Amniotic stem cell (primary cell): ENCODE measurements at places on chromosomes 2 and 18.

GRCh38 chr2:15801904-15802303, 138.4 kb upstream of the MYCN start:
- DNase-seq, result no peak

GRCh38 chr2:219989744-219990143, 362.3 kb downstream of the SLC4A3 start:
- no peak for DNase-seq

- DNase-seq, result no peak
Measured at GRCh38 chr2:223084873-223085272, 32.9 kb downstream of the KCNE4 start.

DNA sequence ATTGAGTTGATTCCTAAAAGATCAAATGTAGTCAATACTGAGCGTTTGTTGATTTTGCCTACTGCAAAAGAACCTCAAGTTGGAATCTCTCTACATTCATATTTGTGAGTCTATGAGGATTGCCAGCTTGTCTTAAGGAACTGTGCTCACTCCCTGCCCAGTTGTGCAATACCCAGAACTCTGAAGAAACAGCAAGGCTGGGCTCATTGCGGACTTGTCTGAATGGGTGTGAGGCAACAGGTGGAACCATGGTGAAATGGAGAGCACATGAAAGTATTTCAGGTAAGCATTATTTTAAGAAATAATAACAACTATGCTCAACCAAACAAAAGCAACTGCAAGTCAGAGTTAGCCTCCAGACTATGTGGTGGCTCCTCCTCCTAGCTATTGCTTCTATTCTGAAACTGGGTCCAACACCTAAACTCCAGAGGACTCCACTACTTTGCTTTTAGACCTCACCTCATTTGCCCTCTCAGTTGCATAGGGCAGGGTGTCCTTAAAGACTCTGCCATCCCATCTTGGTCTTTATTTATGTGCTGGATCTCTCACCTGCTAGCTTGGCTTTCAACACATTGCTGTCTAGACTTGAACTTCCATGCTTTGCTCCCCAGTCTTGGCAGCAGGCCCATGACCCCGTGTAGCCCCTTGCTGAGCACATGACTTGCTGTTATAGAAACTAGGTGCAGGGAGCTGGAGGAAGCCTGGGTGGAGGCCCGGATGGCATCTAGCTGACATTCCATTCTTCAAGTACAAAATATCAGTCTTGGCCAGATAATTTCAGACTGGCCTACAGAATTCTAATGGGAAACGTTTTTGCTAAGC, 94.8 kb upstream of the ARL5A start:
- no peak for DNase-seq

- DNase-seq, result no peak
Measured at GRCh38 chr2:174603280-174603679, 5.7 kb upstream of the WIPF1 start.

DNA sequence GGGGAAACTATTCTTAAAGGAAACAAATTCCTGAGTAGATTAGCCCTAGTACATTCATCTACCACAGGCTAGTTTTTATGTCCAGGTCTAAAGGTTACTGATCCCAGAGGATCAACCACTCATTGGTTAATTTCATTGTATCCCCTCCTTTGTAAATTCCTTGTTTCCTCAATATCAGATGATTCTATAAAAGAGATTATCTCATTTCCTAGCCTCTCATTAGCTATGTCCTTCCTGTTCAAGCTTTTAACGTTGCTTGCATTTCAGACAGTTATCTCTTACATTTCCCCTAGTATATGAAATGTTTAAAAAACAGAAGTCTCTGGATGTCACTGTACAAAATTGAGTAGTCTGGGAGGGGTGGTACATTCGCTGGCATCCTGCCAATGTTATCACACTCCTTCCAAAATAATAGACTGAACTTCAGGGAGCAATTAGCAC, 24.2 kb upstream of the ARMC9 start:
- no peak for DNase-seq

- DNase-seq, result no peak
Measured at GRCh38 chr18:9380621-9381395, 46.2 kb downstream of the TWSG1 start.

GRCh38 chr18:44803019-44803650, 122.4 kb downstream of the SETBP1 start:
- no peak for DNase-seq

DNA sequence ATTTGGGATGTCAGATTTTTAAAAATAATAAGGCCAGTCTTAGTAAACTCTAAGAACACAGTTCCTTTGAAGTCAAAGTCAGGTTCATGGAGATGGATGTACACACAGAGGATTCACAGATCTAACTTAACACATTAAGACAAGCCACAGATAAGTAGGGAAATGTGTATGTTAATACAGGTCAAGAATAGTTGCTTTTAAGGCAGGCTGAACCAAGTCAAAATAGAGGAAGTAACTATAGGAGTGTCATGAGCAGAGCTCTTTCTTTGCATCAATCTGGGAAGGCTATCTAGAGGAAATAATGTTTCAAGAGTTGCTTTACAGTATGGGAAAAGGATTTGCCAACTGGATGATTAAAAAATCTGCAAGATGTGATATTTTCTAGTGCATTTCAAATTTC, 128.0 kb upstream of the FBXO11 start:
- DNase-seq, result no peak

DNA sequence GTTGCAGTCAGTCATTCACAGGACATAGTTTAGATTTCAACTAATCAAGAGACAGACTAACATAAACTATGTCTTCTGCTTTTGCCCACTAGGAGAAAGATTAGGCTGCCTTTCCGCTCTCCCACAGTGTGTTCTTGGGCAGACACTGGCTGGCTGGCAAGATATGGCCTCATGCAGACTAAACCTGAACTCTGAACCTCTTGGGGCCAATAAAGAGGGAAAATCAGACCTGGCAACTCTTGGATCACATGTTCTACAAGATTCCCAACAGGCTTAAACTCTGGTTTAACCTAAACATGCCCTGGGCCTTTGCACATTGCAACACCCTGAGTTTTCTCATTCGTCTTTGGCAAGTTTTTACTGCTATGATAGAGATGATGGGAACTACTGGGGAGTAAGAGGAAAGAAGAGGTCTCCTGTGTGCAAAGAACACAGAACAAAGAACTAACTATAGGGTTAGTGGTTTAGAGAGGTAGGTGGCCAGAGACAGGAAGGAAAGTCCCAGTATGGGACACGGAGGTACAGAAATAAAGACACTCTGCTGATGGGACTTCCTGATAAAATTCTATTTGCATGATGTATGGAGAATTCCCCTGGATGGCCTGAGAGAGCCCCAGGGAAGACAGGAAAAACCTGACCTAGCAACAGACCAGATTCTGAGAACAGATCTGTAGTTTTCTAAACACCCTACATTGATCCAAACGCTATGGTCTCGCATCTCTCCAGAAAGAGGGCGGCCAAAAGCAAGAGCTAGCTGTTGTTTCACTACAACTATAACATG, 2.0 kb upstream of the ATRAID start:
- no peak for DNase-seq

DNA sequence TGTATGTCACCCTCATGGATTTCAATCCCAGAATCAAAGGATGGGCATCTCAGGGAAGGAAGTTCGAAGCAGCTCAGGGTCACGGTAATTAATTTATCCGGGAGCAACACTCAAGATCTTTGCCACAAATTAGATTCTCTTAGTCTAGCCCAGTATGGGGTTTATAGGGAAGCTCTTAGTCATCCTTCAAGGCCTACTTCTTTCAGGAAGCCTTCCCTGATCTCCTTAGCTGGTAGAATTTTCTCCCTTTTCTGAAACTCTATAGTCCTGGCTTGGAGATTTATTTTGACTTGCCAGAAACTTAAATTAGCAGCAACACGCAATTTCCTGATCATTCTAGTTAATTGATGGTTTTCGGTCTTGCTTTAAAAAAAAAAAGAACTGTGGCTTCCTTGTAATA, 20.5 kb upstream of the GREB1 start:
- no peak for DNase-seq

DNA sequence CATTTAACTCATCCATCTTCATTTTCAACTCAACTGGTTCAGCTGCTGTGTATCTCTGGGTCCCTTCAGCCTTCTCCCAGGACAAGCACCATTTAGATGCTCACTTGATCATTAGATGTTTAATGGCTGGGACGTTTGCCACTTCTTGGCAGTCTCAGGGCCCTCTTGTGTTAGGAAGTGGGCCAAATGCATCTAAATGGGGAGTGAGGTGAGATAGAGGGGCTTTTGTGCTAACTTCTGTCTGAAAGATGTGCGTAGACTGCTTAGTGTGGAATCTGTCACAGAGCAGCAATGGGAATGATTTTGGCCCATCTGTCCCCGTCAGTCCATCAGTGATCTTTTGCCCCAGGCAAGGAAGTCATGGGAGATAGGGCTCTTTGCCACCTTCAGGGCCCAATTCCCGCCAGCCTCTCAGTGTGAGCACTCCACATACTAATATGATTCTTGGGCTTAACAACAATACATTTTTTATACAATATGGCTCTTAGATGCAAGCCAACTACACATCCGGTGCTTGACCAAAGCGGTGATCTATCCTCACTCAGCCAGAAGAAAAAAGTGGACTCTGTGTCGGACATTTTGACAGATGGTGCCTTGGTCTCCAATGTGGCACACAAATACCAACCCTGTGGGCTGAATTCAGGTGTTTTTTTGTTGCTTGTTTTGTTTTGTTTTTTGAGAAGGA, 95.7 kb upstream of the EPC2 start:
- DNase-seq, result no peak

- no peak for DNase-seq
Measured at GRCh38 chr18:58808349-58808748, 56.3 kb upstream of the ZNF532 start.

- DNase-seq, result no peak
Measured at GRCh38 chr2:147756069-147756468, 88.8 kb upstream of the ACVR2A start.

DNA sequence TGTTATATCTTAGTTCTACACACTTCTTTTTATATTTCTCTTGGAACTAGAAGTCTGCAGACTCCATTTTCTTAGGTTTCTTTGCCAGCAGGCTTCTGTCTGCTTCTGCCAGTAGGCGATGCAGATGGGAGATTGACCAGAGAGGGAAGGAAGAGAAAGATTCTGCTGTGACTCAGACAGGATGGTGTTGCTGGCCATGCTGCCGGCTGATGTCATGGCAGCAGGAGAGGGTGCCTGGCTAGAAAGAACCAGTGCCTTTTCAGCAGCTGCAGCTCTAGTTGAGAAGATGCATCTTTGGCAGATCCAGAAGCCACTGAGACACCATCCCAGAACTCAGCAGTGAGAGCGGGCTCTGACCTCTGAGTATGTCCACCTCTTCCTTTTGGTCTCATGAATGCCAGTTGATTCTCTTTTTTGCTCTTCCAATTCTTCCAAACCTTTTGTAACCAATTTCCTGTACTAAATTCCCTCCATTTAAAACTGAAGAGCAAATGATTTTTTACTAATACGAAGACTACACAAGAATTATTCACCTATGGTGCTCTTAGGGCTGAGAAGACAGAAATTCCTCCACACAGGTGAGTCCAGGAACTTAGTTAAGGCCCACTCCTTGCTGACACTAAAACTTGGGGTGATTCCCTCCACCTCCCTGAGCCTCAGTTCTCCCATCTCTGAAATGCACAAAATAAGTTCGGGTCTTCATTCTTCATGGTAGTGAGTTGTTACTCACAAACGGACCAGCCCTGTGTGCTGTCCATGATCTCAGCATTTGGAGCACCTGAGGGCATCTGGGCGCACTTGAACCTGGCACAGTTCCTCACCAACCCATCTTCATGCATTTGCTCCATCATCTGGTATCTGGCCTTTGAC, 200.7 kb downstream of the MYCN start:
- no peak for DNase-seq

GRCh38 chr2:145587922-145588321, 1068.0 kb upstream of the ZEB2 start:
- DNase-seq, result no peak

GRCh38 chr2:215454519-215455246, 18.8 kb upstream of the FN1 start:
- no peak for DNase-seq

DNA sequence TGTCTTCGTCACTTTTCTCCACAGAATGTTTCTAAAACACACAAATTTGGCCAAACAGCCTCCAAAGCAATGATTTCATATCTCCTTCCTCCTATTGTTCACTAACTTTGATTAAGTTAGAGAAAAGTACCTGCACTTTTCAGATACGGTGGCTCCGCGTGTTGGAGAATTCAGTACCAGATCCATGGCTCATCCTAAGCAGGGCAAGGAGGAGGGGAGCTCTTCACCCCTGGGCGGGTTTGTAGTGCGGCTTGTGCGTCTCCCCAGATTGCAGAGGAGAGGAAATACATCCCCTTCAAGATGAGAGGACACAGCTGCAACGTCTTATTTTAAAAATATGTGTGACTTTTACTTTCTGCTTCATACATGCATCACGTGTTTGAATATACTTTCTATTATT, 333.0 kb downstream of the AGAP1 start:
- DNase-seq, result no peak

DNA sequence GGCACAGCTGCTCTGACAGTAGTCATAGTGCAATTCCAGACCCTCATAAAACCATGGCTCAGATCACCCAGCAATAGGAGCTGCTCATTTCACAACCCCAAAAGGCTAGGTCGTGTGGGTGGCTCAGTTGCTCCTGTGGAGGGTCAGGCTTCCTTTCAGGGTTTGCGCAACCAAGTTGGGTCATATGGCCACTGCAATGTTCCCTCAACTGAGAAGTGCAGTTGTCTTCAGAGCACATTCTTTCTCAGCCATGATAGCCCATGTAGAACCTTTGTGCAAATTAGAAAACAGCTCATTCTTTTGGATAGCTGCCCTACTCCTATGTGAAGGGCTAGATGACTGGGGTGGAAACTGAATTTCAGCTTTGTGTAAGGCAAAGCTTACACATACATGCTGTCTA, 3.2 kb downstream of the SERPINB13 start:
- DNase-seq, result no peak

- peak; percentile 24 for DNase-seq
Measured at GRCh38 chr2:100242891-100243619, 79.2 kb downstream of the LONRF2 start.

- no peak for DNase-seq
Measured at GRCh38 chr18:46663539-46663938, 6.5 kb upstream of the LOXHD1 start.

- peak; percentile 75 for DNase-seq
Measured at GRCh38 chr2:150234787-150235446, 252.6 kb downstream of the RND3 start.

- no peak for DNase-seq
Measured at GRCh38 chr2:210072493-210072892, 70.1 kb downstream of the RPE start.

- peak; percentile 57 for DNase-seq
Measured at GRCh38 chr2:65358678-65359400, 73.6 kb downstream of the SPRED2 start.

- DNase-seq, result no peak
Measured at GRCh38 chr18:78133729-78134128, 845.9 kb upstream of the SALL3 start.

- no peak for DNase-seq
Measured at GRCh38 chr2:130819608-130820278, 17.0 kb upstream of the ARHGEF4 start.

DNA sequence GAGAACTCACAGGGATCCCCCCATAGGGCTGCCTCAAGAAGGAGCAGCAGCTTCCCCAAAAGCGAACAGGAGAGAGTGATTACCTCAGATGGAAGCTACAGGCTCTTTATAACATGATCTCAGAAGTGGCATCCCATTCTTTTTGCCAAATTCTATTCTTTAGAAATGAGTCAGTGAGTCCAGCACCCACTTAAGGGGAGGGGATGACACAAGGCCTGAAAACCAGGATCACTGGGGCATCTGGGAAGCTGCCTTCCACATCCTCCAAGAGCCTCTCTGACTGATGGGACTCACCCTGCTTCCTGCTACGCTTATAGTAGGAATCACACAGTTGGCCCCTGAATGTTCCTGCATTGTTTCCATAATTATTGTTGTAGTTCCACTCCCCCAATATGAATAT, 96.5 kb downstream of the MAPK4 start:
- DNase-seq, result no peak
